ENCODE measurements at places on chromosomes 1 and 21.

DNA sequence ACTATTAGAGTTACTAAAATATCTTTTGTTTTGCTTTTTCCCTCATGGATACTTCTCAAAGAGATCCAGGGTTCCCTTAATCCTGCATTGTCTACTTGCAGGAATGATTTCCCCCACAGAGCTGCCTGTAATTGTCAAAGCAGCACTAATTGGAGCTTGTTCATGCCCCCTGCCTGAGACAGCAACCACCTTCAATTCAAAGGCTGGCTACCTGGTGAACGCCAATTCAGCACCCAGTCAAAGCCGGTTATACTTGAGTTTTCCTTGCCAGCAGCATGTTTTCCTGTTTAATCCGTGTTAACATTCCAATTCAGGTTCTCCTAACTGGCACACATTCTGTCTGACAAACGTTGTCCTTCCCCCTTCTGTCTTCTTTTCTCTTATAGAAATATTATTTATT is 382.9 kb downstream of the NTNG1 start:
- no peak for DNase-seq

DNA sequence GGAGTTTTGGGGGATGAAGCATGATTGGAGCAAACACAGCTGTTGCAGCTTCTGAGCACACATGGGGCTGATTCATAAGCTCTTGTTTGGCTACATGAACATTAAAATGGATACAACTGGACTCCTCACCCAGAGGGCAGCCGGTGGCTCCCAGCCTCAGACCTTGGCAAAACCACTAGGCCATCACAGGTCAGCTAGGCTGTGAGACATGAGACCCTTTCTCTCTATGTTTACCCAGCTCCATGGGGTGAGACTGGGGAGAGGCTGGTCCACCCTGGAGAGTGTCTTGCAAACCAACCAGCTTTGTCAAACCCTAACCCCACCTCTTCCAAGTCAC is 388.7 kb downstream of the PTPRU start:
- DNase-seq: no peak

- no peak for DNase-seq
Measured at GRCh38 chr1:7389201-7389905, 381.7 kb upstream of the VAMP3 start.

- DNase-seq: no peak
Measured at GRCh38 chr1:1752636-1753606, 25.3 kb downstream of the NADK start.

DNA sequence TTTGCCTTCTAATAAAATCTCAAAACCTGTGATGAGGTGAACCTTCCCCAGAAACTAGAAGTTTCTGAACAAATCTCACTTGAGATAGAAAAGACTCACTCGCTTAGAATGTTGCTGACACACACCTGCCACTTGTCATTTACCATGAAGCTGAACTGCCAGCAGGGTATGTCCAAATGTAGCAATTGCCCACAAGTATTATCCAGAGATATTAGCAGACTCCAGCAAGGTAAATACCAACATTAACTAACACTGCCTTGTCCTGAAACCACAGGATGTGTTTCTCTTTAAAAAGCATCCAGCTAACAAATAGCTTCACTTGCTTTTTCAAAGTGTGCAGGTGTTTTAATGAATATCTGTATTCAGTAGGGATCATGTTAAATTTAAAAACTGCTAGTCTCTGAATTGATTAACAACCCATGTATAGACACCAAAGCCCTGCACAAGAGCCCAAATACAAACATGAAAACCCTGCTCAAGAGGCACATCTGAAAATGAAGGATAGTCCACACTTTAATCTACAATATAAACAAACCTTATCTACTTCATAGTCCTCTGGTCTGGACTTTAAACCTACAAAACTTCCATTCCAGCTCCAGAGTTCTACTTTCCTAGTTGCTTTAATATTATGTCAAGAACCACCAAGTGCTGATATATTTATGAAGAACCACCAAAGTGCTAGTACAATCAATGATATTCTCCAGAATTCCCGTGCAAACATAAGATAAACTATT is 19.3 kb downstream of the KRTAP8-1 start:
- DNase-seq: no peak

DNA sequence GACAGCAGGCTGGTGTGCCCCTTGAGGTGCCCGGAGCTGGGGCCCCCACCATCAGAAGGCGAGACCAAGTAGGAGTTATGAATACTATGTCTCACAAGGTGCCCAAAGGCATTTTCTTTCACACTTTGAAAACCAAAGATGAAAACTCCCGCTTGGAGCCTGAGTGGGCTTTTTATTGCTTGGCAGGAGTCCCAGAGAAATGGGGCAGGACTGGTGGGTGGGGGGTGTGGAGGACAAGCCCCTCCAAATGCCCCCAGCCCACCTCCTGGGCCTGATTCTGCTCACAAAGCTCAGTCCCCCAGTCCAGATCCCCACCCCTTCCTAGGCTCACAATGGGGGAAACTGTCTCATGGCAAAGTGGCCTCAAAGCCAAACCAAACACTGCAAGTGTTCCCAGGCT is 227.9 kb downstream of the TRABD2B start:
- no peak for DNase-seq

DNA sequence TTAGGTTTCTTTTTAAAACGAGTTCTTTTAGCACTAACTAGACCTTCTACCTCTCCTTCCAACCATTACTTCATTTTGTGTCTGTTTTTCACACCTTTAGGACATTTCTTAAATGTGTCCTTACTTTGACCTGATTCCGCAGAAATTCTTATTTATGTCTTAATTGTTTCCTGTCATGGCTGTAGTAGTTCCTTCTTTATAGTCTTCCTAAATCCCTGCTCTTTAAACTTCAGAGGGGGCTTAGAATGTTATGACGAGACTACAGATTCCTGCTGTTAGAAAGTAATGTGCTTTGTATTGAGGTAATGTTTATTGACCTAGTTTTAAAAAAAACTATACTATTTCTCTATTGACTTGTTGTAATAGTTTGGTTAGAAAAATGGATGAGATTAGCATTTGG is 70.4 kb downstream of the HMCN1 start:
- no peak for DNase-seq

DNA sequence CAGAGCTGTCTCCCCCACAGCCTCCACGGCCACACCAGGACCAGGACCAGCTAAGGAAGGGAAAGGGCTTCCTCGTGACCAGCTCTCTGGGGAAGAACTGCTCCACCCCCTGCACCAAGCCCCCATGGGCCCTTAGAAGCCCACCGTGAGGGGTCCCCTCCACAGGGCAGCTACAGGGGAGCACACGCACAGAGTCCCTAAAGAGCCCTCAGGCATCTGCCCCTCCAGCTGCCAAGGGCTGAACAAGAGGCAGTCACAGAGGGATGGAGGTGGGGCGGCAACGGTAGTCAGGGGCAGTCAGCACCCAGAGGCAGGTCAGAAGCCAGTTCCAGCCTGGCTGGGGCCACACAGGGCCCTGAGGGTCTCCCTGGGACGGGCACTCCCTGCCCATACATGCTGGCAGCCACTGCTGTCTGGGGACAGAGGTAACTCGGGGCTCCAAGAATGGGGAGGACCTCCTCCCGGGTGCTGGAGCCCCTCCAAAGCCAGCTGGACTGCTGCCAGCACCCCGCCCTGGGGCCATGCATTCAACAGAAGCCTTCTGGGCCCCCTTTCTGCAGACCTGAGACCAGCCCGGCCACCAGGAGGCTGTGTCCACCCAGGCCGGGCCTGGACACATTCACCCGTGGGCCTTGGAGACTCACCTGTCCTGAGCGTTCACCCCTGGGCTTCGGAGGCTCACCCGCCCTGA is 18.7 kb downstream of the SLC19A1 start:
- no peak for DNase-seq

- DNase-seq: no peak
Measured at GRCh38 chr1:207001492-207002245, 30.9 kb downstream of the C1orf116 start.

GRCh38 chr1:201226859-201227488 is 36.4 kb downstream of the IGFN1 start:
- DNase-seq: no peak

DNA sequence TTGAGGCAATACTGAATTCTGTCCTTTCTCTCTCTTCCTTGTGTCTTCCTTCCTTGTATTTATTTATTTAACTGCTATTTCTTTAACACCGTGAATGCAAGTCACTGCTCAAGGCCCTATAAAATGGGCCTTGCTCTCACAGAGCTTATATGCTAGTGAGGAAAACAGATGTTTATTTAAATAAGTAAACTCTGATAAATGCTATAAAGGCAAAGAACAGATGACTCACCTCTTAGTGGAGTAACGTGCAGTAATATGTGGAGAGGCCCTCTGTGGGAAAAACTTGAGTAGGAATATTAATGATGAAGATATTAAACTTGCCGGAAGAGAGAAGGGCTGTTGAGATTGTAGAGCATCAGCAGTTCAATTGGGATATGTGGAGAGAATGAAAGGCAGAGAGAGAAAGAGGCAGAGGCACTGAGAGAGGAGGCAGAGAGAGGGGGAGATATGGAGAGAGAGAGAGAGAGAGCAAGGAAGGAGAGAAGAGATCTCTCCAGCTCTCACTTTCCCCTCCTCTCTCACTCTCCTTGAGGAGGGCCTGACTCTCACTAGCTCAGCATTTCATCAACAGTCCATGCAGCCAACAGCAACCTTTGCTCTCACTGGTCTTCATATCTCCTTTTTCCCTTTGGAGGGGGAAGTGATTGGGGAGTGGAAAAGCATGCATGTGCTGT is 322.2 kb downstream of the LMX1A start:
- DNase-seq: no peak

GRCh38 chr21:34820051-34820450 is 151.3 kb downstream of the CLIC6 start:
- no peak for DNase-seq

GRCh38 chr1:156270314-156270713 is 12.3 kb downstream of the SMG5 start:
- DNase-seq: no peak

- no peak for DNase-seq
Measured at GRCh38 chr1:22567197-22567596, 3.9 kb downstream of the EPHA8 start.

- no peak for DNase-seq
Measured at GRCh38 chr1:91397605-91398004, 7.0 kb downstream of the HFM1 start.

- DNase-seq: no peak
Measured at GRCh38 chr1:97837161-97837560, 83.7 kb downstream of the DPYD start.

DNA sequence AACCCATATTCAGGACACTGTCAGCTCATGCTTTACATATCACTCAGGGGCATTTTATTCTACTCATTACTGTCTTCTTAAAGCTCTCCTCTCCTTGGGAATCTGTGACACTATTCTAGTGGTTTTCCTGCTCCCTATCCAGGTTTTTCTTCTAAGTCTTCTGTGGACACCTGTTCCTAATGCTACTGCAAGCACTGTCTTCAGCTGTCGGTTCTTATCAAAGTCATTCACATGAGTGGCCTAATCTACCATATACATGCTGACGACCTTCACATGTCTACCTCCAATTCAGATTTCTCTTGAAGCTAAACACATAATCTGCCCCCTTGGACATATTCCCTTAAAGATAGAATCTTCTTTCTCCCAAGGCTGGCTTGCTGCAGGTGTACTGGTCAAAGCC is 39.8 kb upstream of the PRRX1 start:
- no peak for DNase-seq

DNA sequence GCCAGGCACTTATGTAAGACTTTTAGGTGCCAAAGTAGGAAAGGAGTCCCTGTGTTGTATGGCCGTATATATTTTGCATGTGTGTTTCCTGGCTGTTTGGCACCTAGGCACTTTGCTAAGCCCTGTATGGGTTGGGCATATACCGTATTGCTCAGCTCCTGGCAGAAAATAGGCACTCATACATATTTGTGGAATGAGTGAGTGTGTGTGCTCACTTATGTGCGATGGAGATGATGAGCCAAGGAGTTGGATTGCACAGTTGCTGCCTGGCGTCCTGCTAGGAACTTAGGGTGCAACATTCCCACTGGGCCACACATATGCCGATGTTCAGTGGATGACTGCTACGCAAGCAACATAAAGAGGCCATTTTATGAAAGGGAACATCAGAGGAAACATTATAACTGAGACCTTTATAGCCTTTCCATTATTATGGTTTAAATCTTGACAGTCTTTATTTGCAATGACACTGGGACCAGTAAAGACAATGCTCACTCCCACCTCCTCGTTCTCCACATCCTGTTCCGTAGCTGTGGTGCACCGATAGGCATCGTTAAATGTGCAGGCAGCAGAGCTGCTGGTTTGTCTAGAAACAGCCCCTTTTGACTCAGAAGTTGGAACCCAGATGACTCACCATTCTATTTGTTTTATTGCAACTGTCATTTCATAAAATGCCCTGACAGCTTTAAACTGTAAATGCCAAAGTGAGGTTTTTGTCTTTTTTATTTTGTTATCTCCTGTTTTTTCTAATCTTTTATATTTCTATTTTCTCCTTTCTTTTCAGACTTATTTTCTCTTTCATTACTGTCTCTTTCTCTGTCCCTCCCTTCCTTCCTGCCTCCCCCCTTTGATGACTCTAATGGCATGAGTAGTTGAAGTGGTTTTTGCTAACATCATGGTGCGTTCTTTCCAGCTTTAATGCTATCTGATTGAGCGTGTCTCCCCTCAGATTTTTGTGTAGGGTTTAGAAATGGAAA is 36.1 kb downstream of the PEX14 start:
- no peak for DNase-seq

DNA sequence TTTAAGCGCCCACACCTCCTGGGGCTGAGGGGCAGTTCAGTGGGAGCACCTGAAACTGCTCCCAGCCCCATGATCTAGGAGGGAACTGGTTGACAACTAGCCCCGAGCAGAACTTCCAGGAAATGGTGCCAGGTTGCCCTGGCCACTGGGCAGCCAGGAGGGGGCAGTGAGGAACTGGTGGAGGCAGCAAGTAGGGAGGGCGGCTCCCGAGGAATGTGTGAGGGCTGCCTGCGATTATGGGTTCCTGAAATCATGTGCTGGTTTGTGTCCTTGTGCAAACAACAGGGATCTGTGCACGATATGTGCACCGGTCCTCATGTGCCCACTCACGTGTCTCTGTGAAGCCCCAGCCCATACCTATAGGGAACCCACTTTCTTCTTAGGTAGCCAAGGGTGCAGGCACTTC is 9.9 kb downstream of the GPR3 start:
- no peak for DNase-seq

DNA sequence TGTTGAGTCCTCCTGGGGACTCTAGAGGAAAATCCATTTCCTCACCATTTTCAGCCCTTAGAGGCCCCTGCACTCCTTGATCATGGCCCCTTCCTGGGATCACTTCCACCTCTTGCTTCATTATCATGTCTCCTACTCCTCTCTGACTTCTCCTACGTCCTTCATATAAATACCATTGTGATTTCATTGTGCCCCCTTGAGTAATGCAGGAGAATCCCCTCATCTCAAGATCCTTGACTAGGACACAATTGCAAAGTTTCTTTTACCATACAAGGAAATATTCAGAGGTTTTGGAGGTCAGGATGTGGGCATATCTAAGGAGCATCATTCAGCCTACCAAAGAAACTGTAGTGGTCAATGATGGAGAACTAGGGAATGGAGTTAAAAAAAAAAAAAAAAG is 8.8 kb upstream of the GBP6 start:
- DNase-seq: no peak

- no peak for DNase-seq
Measured at GRCh38 chr1:234398849-234399381, 25.7 kb downstream of the COA6 start.

- no peak for DNase-seq
Measured at GRCh38 chr1:8284127-8284526, 33.8 kb upstream of the SLC45A1 start.
